Pulmonary artery endothelial cell (primary cell): ENCODE measurements at places on chromosomes 1 and 21.

GRCh38 chr1:16243936-16244649, 7.1 kb upstream of the CPLANE2 start:
- peak; percentile 56 for DNase-seq

DNA sequence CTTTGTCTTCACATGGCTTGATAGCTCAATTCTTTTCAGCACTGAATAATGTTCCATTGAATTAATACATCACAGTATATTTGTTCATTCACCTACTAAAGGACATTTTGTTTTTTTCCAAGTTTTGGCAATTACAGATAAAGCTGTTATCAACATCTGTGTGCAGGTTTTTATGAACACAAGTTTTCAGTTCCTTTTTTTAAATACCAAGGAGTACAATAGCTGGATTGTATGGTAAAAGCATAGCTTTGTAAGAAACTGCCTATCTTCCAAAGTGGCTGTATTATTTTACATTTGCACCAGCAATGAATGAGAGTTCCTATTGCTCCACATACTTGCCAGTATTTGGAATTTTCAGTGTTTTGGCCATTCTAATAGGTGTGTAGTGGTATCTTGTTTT, 4.8 kb upstream of the MCOLN2 start:
- no peak for DNase-seq

DNA sequence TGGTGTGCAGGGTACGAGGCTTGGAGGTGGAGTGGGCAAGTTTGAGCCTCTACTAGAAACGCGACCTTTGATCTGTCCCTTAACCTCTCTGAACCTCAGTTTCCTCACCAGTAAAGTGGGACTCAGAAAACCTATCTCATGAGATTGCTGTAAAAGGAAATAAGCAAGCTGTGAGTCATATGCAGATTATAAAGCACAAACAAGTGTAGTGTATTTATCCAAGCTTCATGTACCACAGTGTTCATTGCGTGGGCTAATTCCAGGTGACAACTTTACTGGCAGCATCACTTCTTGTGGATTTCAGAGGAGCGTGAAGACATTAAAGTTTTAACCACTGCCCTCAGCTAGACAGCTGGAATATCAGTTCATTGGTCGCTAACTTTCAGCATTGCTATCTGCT, 44.4 kb downstream of the ZNF697 start:
- DNase-seq, result no peak

GRCh38 chr1:230054092-230054749, 12.8 kb upstream of the GALNT2 start:
- DNase-seq, result no peak

DNA sequence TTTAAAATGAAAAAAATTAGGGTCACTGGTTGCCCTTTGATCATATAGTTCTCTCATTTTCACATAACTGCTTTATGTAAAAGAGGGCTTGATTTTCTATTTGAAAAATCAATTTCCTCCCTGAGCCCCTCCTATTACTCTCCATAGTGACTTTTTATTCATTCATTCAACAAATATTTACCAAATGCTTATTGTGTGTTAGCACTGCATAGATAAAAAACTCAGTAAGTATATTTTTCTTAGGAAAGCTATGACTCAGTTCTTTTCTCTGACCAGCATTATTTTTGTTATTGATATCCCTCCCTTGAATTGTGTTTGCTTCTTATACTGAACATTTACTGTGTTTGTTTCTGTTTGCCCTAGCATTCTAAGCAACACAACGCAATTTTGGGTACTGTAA, 59.8 kb downstream of the NTNG1 start:
- no peak for DNase-seq

DNA sequence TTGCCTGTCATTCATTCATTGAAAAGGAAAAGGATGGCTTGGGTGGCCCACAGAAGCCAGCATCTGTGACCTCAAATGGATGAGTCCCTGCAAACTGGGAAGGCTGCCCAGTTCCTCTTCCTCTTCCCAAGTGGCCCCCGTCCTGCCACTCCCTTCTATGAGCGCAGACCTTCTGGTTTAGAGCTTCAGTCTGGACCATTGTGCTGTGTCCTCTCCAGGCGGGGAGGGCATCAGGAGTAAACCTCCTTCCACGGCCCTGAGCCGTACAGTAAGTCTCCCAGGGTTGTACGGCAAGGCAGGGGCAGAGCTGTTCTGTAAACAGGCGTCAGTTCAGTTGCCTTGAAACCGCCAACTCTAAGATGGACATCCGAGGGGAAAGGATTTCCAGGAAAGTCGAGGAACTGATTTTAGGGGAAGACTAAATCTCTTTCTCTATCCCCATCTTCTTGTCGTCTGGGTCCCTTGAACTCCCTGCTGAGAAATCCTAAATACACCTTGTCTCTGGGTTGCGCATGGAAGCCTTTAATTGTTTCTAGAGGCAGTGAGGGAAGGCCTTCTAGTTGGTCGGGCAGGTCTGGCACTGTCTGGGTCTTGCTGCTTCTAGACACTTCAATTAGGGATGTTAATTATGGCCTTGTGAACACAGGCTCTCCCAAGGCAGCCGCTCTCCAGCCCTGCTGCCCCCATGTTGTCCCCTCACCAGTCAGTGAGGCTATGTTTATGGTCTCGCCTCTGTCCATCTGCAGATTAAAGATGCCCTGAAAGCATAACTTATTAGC, 22.1 kb downstream of the SOX13 start:
- no peak for DNase-seq
